ENCODE measurements at places on chromosomes 6 and 20.

- DNase-seq = no peak
Measured at GRCh38 chr6:68915586-68915985, 280.5 kb downstream of the ADGRB3 start.

DNA sequence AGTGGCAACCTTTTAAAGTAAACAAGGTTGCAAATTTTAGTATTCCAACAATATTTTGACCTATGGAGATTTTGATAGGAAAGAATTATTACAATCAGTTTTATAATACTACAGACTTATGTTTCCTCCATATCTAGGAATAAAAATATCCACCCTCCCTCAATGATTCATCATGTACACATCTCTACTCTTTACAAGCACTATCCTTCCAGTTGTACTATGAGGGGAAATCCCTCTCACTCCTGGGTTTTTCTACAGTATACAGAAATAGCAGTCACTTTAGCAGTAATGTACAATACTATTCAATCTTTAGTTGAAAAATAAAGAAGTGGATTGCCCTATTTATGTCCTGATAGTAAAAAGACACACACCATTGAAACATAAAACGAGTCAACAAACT, 46.3 kb upstream of the SCML4 start:
- DNase-seq = no peak

DNA sequence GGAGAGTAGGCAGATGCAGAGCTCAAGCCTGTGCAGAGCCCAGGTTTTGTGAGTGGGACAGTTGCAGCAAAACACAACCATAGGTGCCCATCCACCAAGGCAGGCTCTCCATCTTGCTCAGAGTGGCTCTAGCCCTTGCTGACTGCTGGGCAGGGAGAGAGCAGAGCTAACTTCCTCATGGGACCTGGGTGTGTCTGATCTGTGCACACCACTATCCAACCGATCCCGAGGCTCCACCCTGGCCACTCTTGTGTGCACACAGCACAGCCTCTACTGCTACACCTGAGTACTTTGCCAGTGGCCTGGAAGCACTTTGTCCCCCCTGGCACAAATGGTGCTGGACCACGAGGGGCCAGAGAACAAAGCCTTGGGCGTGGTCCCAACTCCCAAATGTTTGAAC, 7.9 kb upstream of the DEFB125 start:
- DNase-seq = no peak

- DNase-seq = no peak
Measured at GRCh38 chr6:25089442-25089841, 153.7 kb upstream of the RIPOR2 start.

- no peak for DNase-seq
Measured at GRCh38 chr6:106225581-106225980, 100.0 kb downstream of the ATG5 start.

DNA sequence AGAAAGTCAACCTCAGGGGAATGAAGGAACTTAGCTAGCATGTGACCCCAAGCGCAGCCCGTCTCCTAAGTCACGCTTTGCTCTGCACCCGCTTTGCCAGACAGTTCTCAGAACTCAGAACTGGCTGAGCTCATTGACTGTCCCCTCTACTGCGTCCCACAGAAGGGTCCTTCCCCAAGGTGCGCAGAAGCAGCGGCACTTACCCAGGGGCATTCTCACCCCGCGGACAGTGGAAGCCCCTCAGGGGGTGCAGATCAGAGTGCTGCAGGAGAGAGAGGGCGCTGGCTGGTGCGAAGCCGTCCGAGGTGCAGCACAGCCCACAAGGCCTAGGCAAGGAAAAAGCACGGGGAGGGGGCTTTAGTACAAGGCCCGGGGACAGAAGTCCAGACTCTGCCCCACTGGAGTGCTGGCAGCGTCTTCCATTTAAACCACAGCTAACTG, 807 bp downstream of the SNHG17 start:
- DNase-seq = no peak

DNA sequence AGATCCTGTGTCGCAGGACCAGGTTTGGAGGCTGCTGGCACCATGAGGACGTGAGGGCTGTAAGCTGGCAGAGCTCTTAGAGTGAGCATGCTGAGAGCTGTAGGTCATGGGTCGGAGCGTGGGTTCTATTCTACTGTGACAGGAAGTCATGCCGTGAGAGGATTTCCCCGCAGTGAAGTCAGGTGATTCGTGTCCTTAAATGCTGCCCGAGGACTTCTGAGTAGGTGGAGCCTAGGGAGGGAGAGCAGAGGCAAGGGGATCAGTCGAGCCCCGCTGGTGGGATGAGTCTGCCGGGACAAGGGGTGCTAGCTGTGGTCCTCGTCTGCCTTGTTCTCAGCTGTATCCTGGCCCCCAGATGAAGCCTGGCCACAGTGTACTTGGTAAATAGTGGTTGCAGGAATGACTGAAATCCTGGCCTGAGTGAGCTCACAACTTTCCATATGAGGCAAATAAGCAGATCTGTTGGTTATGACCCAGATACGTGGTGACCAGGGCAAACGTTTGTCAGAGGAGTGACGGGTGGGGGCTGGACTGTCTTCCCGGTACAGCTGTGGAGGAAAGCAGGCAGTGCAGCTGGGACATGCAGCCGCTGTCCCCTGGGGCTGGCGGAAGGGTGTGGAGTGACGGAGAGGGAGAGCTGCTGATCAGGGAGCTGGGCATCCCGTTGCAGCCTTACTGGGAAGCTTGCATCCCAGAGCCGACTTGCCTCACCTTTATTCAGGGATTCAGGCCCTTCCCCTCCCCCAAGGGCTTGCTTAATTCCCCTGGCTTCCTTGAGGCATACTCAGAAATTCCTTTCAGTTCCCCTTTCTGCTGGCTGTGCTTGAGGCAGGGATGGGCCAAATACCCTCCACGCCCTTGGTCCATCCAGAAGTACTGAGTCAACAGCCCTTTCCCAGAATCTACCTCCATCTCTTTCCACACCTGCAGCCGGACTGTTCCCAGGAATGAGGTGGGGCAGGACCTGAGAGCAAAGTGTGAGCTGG, 250.9 kb upstream of the RREB1 start:
- DNase-seq = peak; percentile 13

DNA sequence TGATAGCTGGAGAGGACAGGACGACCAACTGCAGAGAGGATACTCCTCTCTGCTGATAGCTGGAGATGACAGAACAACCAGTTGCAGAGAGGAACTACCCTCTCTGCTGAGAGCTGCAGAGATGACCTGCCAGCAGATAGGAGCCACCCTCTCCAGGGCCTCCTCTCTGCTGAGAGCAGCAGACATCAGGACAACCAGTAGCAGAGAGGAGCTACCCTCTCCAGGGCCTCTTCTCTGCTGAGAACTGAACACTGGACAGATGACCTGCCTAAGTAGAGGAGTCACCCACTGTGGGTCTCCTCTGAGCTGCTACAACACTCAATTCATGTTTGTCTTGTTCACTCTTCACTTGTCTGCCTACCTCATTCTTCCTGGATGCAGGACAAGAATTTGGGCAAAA, 27.3 kb upstream of the ZBTB24 start:
- no peak for DNase-seq

DNA sequence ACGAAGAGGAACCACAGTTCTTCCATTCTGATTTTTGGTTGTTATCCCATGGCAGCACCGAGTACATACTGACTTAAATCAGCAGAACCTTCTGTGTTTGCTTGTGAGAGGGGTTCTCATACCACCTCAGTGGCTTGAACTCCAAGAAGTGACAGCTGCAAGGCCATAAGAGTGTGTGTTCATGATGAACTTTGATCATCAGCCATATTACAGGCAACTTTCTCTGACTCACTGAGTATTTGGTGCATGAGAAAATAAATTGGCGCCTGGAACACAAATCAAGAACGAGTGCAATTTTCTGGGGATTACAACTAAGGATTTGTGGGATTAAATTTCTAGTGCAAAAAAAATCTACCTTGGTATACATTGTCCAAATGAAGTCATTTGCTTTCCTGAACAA, 68.9 kb downstream of the CYP39A1 start:
- DNase-seq = no peak

- no peak for DNase-seq
Measured at GRCh38 chr6:116883005-116883404, 6.0 kb downstream of the RFX6 start.

- DNase-seq = no peak
Measured at GRCh38 chr20:16390991-16391390, 182.3 kb downstream of the KIF16B start.

DNA sequence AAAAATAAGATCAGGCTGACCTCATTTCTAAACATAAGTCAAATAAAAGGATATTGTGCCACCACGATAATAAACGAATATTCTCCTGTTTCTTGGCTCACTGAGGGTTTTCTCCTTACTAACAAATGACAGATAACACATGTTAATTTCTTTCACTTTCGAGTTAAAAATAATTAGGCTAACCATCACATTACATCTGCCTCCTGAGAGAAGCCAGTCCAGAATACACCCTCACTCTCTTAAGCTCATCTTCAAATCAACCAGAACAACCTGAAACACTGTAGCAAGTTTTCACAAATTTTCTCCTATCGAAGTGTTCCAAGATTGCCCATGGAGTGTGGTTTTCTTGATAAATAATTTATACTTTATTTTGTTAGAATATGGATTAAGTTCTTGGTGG, 1285.6 kb upstream of the EYS start:
- DNase-seq = no peak

DNA sequence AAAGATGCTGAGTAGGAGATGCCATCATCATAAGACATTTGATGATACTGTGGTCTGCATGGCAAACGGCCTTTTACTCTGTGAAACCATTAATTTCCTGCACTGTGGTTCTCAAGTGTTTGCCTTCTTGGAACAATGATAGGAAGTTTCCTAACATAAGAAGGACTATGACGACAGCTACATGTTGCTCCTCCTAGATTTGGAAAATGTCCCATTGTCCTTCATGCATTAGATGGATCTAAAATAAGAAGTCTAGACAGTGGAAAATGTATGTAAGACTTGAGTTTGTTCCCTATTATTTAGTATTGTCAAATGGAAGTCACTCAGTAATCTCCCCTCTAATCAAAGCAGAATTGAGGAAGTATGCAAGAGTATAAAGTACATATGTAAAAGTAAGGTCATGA, 98.5 kb upstream of the TMEM170B start:
- DNase-seq = no peak

DNA sequence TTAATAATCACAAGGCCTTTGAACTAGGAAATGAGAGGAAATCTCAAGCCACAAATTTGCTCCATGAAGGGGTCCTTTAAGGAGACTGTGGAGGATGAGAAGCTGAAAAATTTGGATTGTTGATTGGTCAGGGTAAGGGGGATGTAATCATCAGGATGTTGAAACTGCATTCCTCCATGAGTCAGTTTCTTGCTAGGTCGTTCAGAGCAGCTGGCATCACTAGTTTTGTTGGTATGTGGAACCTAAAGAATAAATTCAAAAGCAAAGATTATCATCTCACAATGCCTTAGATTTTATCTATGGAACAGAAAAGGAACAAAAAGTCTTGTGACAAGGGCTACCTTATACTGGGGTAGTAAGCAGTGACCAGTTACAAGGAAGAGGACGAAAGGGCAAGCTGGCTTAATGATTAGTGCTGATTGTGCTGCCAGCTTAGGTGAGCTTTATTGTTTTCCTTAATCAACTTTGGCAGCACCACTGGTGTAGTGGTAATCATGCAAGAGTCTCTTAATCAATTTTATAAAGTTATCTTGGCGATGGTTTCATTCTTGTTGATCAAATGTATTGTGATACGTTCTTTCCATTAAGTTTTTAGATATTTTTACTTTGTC, 36.6 kb downstream of the CRISP2 start:
- no peak for DNase-seq

DNA sequence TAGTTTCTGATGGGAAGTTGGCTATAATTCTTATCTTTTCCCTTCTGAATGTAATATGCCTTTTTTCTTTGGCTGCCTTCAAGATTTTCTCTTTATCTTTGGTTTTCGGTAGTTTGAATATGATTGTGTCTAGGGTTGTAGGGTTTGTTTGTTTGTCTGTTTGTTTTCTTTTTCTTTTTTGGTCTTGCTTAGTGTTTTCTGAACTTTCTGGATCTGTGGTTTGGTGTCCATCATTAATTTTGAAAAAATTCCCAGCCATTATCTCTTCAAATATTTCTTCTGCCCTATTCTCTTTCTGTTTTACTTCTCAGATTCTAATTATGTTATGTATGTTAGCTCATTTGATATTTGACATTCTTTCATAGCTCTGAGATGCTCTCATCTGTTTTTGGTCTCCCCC, 79.4 kb downstream of the CHMP4B start:
- DNase-seq = no peak

DNA sequence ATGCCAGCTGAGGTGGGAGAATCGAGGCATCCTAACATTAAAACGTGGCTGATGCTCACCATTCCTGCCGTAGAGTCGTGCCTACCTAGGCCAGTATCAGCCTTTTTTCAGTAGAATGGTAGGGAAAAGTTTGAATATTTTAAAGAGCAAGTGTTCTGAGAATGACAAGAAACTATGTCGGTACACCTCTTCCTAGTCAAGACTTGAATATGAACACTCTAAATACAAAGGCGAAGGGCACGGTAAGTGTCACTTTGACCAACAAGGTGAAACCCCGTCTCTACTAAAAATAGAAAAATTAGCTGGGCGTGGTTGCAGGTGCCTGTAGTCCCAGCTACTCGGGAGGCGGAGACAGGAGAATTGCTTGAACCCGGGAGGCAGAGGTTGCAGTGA, 1.0 kb downstream of the GINM1 start:
- no peak for DNase-seq

DNA sequence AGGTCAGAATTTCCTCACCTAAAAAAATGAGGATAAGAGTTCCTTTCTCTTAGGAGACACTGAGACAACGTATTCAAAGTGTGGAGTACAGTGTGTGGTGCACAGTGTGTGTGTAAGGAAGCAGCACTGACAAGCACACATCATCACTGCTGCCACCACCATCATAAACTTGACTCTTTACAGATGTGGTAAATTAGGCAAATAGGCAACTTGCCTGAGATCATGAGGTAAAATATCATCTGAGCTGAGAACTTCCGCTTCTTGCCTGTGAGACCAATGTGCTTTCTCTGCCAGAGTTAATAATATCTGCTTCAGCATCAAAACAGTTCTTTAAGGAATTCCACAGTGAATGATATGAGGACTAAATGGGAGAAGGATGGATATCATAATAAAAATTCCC, 52.7 kb downstream of the LYRM4 start:
- no peak for DNase-seq

- DNase-seq = no peak
Measured at GRCh38 chr6:42423244-42423643, 28.5 kb downstream of the TRERF1 start.

DNA sequence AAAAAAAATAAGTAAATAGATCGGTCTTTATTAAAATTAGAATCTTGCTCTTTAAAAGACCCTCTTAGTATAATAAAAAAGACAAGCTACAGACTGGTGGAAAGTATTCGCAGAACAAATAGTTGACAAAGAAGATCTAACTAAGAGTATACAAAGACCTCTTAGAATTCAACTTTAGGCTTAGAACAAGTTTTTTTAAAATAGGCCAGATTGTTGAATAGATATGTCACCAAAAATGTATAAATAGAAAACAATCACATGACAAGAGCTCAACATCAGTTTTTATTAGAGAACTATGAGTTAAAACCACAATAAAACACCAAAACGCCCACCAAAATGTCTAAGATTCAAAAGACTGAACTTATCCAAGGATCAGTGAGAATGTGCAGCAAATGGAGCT, 632.7 kb upstream of the PTCHD4 start:
- DNase-seq = no peak

GRCh38 chr6:29731281-29731680, 8.0 kb downstream of the HLA-F start:
- no peak for DNase-seq
